ENCODE measurements at places on chromosomes 11 and 22.

- DNase-seq, result no peak
Measured at GRCh38 chr11:86891036-86891435, 64.2 kb downstream of the FZD4 start.

DNA sequence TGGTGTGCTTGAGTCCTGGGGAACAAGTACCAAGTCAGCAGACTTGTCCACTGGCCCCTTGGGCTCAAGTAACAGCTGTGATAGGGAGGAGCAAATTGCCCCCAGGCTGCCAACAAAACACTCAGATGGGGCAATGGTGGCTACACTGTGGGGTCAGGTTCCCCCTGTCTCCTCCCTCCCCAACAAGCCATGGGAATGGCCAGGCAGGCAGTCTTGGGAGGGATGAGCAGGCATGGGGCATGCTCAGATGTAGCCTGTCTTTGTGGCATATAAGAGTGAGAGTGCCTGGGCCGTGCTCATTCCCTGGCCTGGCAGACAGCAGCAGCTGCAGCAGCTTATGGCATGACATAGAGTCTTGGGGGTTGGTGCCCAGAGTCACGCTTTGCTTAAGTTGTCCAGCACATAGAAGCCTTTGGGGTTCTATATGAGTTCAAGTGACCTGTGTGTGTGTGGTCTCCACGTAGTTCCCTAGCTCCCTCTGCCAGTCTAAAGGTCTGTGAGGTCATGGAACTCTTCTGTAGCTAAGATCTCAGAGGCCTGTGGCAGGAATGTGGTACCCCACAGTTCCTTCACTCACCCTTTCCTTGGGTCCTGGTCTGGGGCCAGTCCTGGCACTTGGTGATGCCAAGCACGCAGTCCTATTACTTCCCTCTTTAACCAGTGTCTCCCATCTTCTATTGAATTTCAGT, 44.7 kb downstream of the BIRC2 start:
- no peak for DNase-seq

- DNase-seq, result no peak
Measured at GRCh38 chr11:794766-795633, 3.1 kb downstream of the SLC25A22 start.

GRCh38 chr11:10050561-10050960, 243.5 kb downstream of the SBF2 start:
- DNase-seq, result no peak

- DNase-seq, result no peak
Measured at GRCh38 chr11:67415501-67416304, at the start of gene CARNS1. TSS of gene CARNS1 (plus strand) at chr11:67415678. CDS start at chr11:67416200, 522 bp downstream.

GRCh38 chr22:45548247-45548840, 45.7 kb downstream of the FBLN1 start:
- DNase-seq, result no peak

GRCh38 chr11:134254433-134255183, 1.2 kb downstream of the ACAD8 start:
- no peak for DNase-seq

GRCh38 chr11:64092111-64092760, 56.5 kb downstream of the FLRT1 start:
- DNase-seq, result no peak

DNA sequence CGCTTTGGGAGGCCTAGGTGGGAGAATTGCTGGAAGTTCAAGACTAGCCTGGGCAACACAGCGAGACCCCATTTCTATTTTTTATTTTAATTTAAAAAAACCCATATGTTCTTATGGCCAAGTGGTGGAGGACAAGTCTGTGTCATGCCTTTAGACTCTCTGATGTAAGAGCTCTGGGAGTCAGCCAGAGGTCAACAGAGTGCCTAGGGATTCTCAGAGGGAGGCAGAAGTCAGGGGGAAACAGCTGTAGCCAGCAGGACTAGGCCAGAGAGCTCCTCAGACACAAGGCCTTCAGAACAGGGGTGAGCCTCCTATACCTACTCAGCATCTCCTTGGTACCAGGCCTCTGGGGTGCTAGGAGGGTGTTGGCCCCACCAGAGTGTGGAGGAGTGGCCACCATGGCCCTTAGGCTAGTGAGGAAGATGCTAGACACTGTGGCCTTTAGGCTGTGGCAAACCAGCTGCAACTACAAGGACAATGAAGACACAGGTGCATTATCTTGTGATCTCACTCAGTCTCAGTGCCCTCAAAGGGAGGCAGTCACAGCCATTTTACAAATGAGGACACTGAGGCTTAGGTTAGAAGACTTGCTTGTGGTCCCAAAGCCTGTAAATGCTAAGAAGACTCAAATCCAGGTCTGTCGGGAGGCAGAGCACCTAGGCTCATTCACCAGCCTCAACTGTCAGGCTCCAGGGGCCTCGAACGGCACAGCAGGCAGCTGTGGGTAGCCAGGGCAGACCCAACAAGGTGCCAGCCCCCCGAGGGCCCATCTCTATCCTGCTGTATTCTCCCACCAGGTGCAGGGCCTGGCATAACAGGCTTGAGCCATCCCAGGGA, 5.0 kb downstream of the ZP1 start:
- DNase-seq, result no peak

GRCh38 chr22:23293720-23294119, 113.4 kb downstream of the BCR start:
- DNase-seq, result no peak

DNA sequence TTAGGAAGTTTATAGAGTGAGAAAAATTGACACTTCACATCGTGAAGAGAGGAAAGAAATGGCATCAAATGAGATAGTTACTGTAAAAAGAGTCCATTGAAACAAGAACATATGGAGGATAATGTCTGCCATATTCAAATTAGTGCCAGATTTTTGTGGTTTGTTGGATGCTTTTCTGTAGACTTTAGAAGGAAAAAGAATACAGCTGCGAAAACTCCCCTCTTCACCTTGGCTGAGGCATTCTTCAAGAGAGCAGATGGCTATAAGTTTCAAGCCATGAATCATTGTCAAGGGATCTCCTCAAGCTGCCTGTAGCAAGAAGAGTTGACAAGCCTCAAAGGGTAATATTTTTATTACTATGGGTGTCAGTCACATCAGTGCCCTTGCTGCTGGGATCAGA, 507.4 kb upstream of the RAG2 start:
- DNase-seq, result no peak

- no peak for DNase-seq
Measured at GRCh38 chr11:75535071-75535470, 9.3 kb upstream of the GDPD5 start.

GRCh38 chr11:22459048-22459447, 120.9 kb downstream of the SLC17A6 start:
- no peak for DNase-seq

DNA sequence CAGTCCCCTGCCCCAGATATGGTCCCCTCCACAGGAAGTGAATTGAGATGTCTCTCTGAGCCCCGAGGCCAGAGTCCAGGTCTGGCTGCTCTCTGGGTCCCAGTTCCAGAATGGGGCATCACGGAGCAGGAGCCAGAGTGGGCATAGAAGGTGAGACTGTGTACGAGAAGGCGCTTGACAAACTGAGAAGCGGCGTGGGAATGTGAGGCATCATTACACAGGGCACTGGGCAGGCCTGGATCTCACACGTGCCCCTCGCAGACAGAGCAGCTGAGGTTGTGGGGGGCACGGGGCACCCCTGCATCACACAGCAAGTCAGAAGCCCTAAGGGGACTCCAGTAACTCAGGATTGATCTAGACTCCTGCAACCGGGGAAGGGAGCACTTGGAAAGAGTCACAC, 9.2 kb downstream of the STARD10 start:
- no peak for DNase-seq

DNA sequence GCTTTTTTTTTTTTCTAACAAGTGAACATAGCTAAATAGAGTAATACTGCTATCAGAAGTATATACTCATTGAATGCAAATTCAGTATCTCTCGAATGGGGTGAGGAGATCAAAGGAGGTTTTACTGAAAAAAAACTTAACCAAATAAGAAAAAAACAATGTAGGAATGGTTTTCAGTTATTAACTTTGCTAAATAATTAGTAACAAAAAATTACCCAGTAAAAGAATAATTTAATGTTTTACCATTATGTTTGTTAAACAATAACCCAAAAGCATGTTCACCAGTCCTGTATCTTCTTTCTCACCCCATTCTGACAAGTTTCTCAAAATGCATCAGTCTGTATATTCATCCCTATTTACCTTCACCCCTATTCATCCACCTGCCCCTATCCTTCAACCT, 22.6 kb upstream of the CTSC start:
- no peak for DNase-seq

- DNase-seq, result no peak
Measured at GRCh38 chr11:68038226-68038717, 553 bp upstream of the TCIRG1 start.

DNA sequence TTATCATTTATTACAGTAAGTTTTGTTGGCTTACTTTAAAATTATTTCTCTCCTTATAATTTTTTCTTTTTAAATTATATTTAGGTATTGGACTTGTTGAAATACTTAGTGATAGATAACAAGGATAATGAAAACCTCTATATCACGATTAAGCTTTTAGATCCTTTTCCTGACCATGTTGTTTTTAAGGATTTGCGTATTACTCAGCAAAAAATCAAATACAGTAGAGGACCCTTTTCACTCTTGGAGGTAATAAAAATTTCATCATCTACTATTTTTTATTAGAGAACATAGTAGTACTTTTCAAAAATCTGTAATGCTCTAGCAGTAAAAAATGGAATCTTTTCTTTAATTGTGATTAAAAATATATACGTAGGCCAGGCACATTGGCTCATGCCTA, 70.4 kb downstream of the ATM start:
- DNase-seq, result no peak

DNA sequence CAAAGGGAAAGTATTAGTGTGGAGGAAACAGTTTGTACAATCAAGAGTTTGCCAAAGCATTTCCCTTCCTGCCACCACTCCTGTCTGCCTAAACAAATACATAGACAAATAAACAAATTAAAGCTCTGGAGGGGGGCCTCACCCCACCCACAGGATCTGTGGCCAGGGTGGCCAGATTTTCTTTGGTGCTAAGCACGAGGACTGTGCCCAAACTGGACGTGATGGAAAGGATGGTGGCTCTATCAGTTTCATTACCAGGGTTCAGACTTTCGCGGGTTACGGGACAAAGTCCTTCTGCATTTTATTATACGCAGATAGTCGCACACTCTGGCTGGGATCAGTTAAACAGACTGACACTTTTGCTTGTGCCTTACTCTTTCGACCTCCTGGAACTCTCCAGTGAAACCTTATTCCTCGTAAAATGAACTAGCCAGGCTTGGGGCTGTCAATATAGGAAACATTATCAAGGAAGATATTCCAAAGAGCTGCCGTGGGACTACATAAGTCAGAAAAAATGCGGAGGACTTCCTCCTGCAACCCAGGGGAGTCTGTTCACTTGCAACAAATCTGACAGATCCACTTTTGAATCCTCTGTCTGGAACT, 11.2 kb downstream of the BARX2 start:
- no peak for DNase-seq

GRCh38 chr11:103078710-103079109, 13.2 kb downstream of the DCUN1D5 start:
- DNase-seq, result no peak

DNA sequence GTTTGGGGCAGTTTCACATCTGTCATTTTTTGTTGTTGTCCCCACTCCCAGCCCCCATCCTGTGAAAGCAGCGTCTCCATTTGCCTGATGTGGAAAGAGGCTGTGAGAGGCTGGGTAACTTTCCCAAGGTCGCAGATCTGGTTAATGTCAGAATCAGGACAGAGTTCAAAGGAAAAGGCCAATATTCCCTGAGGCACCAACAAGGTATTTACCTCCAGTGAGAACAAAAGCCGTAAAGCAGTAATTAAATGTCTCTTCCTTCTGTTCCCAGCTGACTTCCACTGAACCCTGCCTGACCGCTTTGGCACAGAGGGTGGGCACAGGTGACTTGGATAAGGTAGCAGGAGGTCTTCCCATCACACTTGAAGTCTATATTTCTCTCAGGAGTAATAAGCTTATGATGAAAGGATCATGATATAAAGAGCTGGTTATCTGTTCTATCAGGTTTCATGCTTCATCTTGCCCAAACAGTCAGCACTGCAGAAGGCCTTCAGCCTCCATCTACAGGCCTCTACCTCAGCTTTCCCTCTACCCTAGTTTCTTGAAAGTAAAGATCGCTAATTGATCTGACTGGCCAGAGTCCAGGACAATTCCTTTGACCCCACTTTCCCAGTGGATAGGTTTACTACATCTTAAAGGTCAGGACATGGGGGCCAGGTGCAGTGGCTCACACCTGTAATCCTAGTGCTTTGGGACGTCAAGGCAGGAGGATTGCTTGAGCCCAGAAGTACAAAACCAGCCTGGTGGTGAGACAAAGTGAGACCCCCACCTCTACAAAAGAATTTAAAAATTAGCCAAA, 9.4 kb downstream of the C11orf91 start:
- DNase-seq, result no peak

DNA sequence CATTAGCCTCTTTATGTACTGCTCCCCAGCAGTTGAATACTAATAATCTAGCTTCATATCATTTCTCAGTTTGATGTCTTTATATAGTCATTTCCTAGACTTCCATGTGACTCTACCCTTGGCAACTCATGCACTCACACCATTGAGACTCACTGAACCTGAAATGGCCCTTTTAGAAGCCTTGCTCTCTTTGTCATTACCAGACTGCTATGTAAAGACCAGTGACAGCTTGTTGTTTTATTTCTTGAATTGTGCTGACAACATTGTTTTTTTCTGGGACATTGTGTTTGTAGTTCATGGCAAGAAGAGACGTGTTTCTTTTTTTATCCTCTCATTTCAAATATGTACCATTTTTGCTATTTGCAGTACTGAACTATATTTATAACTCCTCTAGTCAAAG, 256.5 kb downstream of the CNTN5 start:
- DNase-seq, result no peak

GRCh38 chr11:67997475-67997921, 6.4 kb downstream of the UNC93B1 start:
- DNase-seq, result no peak

DNA sequence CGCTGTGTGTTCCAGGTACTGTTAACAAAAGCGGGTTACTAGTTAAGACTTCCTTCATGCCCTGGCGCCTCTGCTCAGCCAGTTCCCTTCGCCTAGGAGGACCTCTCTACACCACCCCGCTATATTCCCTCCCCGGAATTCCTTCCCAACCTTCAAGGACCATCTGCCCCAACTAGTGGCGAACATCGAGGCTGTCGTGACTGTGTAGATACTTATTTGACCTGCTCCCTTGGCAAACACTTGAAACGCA, 450 bp upstream of the BCL2L13 start:
- DNase-seq, result no peak

GRCh38 chr11:83006877-83007330, 64.8 kb downstream of the RAB30 start:
- DNase-seq, result no peak

- DNase-seq, result no peak
Measured at GRCh38 chr11:88478136-88478815, 140.7 kb upstream of the CTSC start.

DNA sequence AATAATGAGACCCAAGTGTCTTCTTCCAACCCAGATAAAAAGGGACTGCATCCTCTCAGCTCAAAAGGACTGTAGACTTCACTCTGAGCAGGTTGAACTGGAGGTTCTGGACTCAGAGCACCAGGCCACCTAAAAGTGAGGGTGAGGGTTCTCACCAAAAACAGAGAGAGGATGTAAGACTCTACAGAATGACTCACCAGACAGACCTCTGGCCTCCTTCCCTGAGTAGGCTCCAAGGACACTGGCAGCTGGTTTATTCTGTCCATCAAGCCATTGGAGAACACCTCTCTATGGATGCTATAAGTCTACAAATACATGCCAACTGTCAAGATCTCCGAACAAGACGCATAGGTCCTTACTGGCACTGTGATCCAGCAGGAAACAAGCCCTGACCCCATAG, 27.2 kb downstream of the FEZ1 start:
- no peak for DNase-seq

GRCh38 chr22:47280301-47280700, 517.9 kb downstream of the TBC1D22A start:
- no peak for DNase-seq

- no peak for DNase-seq
Measured at GRCh38 chr11:114195981-114196731, 100.0 kb upstream of the NNMT start.
